ENCODE measurements at places on chromosomes 3 and 15.
A peak's percentile ranks its signal among the peaks of the same experiment; 100 is the strongest.

GRCh38 chr15:54608876-54609835 is 587.6 kb downstream of the RSL24D1 start:
- no peaks in the 10 kb centered on the region for H3K27me3 ChIP-seq
- H3K4me3 ChIP-seq: no peak overlapping the region
- H3K36me3 ChIP-seq: no peaks in the 10 kb centered on the region

DNA sequence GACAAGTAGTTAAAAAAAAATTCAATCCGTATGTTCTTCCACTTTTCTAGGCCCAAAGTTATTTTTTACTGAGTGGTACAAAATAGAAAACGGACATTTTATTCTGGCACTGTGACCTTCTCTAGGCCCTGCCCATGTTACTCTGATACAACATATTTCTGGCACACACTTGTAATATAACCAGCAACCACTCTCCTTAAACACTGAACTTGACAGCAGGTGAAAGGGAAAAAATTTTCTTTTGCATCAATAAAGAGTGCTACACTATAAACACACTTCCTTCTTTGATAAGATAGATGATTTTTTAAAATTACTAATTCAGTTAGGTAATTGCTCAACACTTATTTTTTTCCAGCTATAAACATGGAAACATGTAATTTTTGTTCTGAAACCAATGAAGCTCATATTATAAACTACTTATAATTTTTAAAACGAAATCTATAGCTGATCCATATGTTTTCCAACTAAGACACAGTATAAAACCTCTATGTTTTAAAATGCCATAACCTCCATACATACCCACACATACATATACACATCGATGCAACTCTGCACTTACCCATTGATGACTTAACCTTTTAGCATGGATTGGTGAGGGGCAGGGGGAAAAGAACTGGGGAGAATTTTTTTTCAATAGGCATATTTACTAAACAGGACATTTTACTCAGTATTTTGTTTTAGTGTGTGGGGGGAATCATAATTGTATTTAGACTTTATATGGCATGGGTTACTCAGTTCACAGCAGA is 5.3 kb upstream of the CTNNB1 start:
- no peaks in the 10 kb centered on the region for H3K27me3 ChIP-seq
- no peak overlapping the region for H3K4me3 ChIP-seq
- no peaks in the 10 kb centered on the region for H3K4me1 ChIP-seq
- H3K27ac ChIP-seq: no peak overlapping the region
- DNase-seq: no peak

GRCh38 chr3:132843851-132844553 is 121.8 kb upstream of the NPHP3 start:
- H3K4me3 ChIP-seq: no peak overlapping the region
- no peaks in the 10 kb centered on the region for H3K4me1 ChIP-seq
- no peak for DNase-seq
- H3K27ac ChIP-seq: no peak overlapping the region

DNA sequence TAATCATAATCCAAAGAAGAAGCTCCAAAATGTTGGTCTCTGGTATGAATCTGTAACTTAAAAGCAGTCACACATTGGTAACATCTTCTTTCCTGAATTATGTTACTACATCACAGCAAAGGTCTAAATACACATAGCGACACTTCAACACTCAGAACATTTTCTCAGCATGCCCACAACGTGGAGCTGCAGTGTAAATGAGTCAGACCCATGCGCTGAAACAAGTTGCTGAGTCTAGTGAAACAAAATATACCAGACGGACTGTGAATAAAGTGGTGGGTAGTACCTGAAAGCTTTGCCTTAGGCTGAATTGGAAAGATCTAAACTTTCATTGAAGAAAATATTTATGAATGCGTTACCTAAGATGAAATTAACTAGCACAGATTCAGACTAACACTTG is 33.2 kb upstream of the GOLGA8B start:
- no peaks in the 10 kb centered on the region for H3K36me3 ChIP-seq
- H3K4me1 ChIP-seq: no peaks in the 10 kb centered on the region
- no peak overlapping the region for H3K27ac ChIP-seq
- no peaks in the 10 kb centered on the region for H3K27me3 ChIP-seq

DNA sequence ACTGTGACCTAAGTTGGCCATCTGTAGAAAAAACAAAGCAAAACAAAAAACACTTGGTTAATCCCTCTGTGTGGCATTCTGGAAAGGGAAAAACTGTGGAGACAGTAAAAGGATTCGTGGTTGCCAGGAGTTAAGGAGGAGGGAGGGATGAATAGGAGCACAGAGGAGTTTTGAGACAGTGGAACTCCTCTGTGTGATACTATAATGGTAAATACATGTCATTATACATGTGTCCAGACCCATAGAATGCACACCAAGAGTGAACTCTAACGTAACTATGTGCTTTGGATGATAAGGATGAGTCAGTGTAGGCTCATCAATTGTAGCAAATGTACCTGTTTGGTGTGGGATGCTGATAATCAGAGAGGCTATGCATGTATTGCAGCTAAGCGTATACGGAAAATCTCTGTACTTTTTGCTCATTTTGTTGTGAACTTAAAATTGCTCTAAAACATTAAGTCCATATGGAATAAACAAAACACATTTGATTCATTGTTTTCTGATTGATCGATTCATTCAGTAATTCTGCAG is 33.4 kb downstream of the RAP2B start:
- DNase-seq: no peak
- H3K27me3 ChIP-seq: no peaks in the 10 kb centered on the region

- H3K36me3 ChIP-seq: no peaks in the 10 kb centered on the region
- H3K4me1 ChIP-seq: no peaks in the 10 kb centered on the region
- H3K27me3 ChIP-seq: no peaks in the 10 kb centered on the region
- no peak overlapping the region for H3K27ac ChIP-seq
- DNase-seq: no peak
- H3K4me3 ChIP-seq: no peak overlapping the region
These were observed 167.1 kb downstream of the NEK11 start for GRCh38 chr3:131193641-131194238.

DNA sequence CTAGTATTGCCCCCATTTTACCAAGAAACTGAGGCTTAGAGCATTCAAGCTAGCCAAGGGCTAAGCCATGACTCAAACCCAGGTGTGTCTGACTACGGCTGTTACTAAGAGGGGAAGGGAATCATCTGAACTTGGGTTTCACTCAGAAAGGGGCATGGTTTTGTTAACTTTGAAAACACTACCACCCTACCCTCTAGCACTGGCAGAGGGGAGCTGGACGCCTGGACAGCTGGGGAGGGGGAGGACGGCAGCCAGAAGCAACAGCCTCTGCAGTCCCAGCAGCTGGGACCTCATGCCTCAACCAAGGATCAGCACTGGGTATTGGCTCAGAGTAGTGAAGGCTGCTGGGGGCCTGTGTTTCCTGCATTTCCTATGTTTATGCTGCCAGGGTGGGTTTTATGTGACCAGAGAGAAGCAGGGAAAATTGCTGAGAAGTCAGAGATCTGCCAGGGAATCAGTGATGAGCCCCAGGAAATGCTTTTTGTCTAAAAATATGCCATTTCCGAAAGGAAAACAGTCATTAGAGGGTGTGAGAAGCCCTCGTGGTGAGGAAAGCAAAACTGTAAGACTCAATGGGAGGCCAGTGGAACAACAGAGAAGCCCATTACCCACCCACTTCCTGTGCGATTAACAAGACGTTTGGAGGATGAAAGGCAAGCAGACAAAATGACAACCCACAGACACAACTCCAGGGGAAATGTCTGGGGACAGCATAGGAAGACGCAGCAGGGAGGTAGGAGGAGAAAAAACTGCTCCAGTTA is 41.2 kb downstream of the LIPC start:
- H3K36me3 ChIP-seq: no peaks in the 10 kb centered on the region
- H3K27ac ChIP-seq: peak overlapping the region; percentile 82
- DNase-seq: no peak
- H3K4me3 ChIP-seq: no peak overlapping the region
- H3K4me1 ChIP-seq: peaks cover 72% of the 10 kb centered on the region

- DNase-seq: no peak
- H3K27ac ChIP-seq: no peak overlapping the region
- H3K27me3 ChIP-seq: no peaks in the 10 kb centered on the region
- no peak overlapping the region for H3K4me3 ChIP-seq
- H3K36me3 ChIP-seq: no peaks in the 10 kb centered on the region
These were observed 318.0 kb upstream of the LMCD1 start for GRCh38 chr3:8183627-8184026.

- no peaks in the 10 kb centered on the region for H3K27me3 ChIP-seq
- H3K4me1 ChIP-seq: no peaks in the 10 kb centered on the region
- no peaks in the 10 kb centered on the region for H3K36me3 ChIP-seq
- no peak for DNase-seq
These were observed 15.9 kb downstream of the MEGF11 start for GRCh38 chr15:66237513-66238235.

DNA sequence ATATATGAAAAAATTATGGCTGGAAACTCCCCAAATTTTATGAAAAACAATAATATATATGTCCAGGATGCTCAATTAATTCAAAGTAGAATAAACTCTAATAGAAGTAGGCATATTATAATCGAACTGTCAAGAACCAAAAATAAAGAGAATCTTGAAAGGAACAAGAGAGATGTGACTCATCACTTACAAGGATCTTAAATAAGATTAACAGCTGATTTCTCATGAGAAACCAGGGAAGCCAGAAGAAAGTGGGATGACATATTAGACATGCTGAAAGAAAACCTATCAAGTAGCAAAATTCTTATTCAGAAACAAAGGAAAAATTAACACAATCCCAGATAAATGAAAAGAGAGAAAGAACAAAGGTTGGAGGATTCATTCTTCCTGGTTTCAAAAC is 66.8 kb downstream of the FAIM start:
- no peaks in the 10 kb centered on the region for H3K27me3 ChIP-seq
- H3K36me3 ChIP-seq: no peaks in the 10 kb centered on the region
- peaks cover 12% of the 10 kb centered on the region for H3K4me1 ChIP-seq
- H3K27ac ChIP-seq: no peak overlapping the region
- no peak overlapping the region for H3K4me3 ChIP-seq

- no peak for DNase-seq
- no peaks in the 10 kb centered on the region for H3K4me1 ChIP-seq
- no peaks in the 10 kb centered on the region for H3K27me3 ChIP-seq
- no peak overlapping the region for H3K4me3 ChIP-seq
These were observed 66.3 kb downstream of the NEK10 start for GRCh38 chr3:27302891-27303290.

GRCh38 chr3:54515441-54516213 is 393.3 kb downstream of the CACNA2D3 start:
- no peaks in the 10 kb centered on the region for H3K4me1 ChIP-seq
- no peaks in the 10 kb centered on the region for H3K36me3 ChIP-seq
- no peak for DNase-seq
- H3K27me3 ChIP-seq: no peaks in the 10 kb centered on the region

- H3K4me1 ChIP-seq: peaks cover 16% of the 10 kb centered on the region
- no peak overlapping the region for H3K4me3 ChIP-seq
- no peak overlapping the region for H3K27ac ChIP-seq
- H3K36me3 ChIP-seq: no peaks in the 10 kb centered on the region
- no peaks in the 10 kb centered on the region for H3K27me3 ChIP-seq
These were observed 40.1 kb upstream of the MTMR10 start for GRCh38 chr15:31031471-31032067.

- DNase-seq: no peak
- H3K36me3 ChIP-seq: no peaks in the 10 kb centered on the region
- no peaks in the 10 kb centered on the region for H3K27me3 ChIP-seq
- H3K4me3 ChIP-seq: no peak overlapping the region
- no peak overlapping the region for H3K27ac ChIP-seq
- no peaks in the 10 kb centered on the region for H3K4me1 ChIP-seq
These were observed 55.1 kb upstream of the TGFBR2 start for GRCh38 chr3:30551266-30551665.

DNA sequence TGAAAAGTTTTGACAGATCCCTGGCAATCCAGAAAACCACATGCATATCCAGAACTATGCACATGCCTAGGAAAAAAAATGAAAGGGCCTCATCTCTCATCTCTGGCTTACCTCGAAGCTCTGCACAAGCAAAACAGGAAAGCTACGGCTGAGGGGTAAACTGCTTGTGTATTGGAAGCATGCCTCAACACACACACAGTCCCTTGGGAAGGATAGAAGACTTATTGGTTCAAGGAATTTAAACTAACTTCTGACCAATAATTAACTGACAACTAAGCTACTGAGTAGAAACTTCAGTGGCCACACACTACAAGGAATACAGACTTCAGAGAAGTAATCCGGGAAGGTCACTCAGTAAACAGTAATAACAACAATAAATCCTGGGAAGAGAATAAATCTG is 59.9 kb upstream of the POMGNT2 start:
- H3K36me3 ChIP-seq: no peaks in the 10 kb centered on the region
- H3K27me3 ChIP-seq: no peaks in the 10 kb centered on the region
- no peak overlapping the region for H3K4me3 ChIP-seq
- H3K27ac ChIP-seq: no peak overlapping the region
- H3K4me1 ChIP-seq: no peaks in the 10 kb centered on the region
- no peak for DNase-seq

DNA sequence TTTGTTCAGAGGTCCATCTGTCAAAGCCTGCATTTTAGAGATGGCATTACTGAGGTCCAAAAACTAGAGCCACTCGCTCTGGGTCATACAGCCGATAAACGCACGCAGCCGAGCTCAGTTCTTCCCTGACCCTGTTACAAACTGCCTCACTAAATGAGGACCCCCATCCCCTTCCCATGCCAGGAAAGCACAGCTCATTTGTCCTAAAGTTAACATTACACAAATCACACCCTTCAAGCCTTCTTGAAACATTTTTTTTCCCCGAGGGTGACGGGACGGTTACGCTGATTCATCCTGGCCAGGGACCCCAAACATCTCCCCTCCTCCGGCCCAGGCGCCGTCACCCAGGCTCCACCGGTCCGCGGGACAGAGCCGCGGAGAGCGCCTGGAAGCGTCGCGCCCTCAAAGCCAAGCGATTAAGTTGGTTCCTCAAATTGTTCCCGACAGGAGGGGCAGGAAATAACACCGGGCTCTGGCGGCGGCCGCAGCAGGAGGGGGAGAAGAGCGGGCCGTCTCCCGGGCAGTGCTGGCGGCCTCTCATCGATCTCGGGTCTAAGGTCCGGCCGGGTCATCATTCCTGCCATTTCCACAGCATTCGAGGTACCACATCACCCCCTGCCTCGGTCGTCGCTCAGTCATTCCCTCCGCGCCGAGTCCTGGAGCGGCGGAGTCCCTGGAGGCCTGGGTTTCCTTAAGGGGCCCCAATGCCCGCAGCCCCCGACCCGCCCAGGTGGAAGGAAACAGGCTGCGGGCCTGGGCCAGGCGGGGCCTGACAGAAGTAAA is 619 bp upstream of the CMTM8 start:
- H3K27me3 ChIP-seq: no peaks in the 10 kb centered on the region
- H3K36me3 ChIP-seq: no peaks in the 10 kb centered on the region
- H3K4me3 ChIP-seq: peak overlapping the region; percentile 54

DNA sequence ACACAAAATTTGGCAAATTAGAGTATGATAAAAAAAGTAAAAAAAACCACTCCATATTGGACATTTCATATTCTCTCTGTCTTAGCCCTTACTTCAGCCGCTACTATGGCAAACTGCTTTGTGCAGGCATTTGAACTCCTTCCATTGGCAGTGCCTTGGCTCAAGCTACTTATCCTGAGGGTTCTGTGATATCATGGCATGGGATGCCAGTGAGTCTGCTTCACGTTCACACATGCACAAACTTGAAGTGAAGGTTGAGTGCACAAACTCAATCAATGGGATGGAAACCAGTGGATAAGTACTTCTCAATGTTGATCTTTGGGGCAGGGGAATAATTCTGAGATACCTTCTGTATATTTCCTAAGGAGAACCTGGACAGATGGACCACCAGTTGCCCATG is 117.2 kb downstream of the IL20RB start:
- no peaks in the 10 kb centered on the region for H3K27me3 ChIP-seq
- H3K4me3 ChIP-seq: no peak overlapping the region
- no peak for DNase-seq

- no peak overlapping the region for H3K27ac ChIP-seq
- no peak overlapping the region for H3K4me3 ChIP-seq
- no peaks in the 10 kb centered on the region for H3K27me3 ChIP-seq
- H3K4me1 ChIP-seq: peaks cover 5% of the 10 kb centered on the region
- no peaks in the 10 kb centered on the region for H3K36me3 ChIP-seq
These were observed 23.6 kb downstream of the SLC12A8 start for GRCh38 chr3:125188955-125189354.
